ENCODE measurements at places on chromosomes 13 and 19.
A peak's percentile ranks its signal among the peaks of the same experiment; 100 is the strongest.

GRCh38 chr19:14974488-14974887 lies 5.2 kb downstream of the SLC1A6 start:
- DNase-seq: no peak

DNA sequence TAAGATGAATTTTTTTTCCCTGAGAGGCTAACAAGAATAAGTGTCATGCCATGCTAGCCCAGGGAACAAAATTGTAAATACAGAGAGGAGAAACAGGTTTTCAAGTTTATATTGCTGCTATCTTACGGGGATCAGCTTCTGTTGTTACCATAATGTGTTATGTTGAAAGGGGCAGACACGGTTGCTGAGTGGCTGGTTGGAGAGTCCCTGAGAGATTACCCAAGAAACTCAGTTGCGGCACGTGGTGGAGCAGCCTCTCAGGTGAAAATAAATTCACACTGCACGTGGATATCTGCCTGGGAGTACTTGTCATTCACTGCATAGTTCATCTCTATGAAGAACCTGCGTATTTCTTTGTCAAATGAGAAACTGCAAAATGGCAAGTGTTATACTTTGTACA lies 293.6 kb downstream of the TDRD3 start:
- DNase-seq: no peak

GRCh38 chr13:40342901-40343300 lies 323.5 kb downstream of the FOXO1 start:
- DNase-seq: no peak

- no peak for DNase-seq
These were observed 198.5 kb downstream of the KATNAL1 start for GRCh38 chr13:30108913-30109237.

GRCh38 chr19:34274284-34274826 lies 20.0 kb downstream of the GARRE1 start:
- DNase-seq: no peak

DNA sequence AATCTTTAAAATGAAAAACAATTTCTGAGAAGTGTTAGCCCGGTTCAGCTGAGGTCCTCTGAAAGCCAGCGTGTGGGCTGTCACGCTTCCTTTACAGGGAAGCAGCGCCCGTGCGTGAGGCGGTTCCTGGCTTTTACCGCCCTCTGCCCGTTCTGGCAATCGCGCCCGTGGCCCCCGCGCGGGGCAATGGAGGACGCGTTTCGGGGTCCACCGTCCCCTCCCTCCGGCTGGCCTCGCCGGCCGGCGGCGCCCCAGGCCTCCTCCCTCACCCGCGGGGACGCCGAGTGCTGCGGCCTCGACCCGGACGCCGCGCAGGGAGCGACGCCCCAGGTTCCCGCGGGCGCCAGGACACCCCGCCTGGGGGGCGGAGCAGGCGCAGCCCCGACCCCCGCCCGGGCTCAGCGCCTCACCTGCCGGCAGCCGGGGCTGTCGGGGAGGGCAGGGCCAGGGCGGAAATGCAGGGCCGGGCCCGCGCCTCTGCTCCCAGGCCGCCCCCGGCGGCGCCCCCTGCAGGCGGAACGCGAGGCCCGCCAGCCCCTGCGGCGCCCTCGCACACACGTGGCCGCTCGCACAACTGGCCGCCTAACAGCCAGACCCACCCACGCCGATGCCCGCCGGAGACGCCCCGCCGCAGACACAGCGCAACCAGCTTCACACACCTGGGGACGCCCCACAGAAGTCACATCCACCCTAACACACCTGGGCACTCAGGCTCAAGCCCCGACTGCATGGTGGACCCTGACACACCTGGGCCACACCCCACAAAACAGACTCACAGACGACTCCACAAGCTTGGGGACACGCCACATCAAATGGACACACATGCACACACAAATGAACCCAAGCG lies at the start of gene GGACT:
TSS of gene GGACT (minus strand) at position 459 of the 847 bp plus-strand sequence. CDS start 56,198 bp downstream, outside the sequence.
- peak; percentile 60 for DNase-seq

- DNase-seq: peak; percentile 91
These were observed 3.8 kb upstream of the ZNF414 start for GRCh38 chr19:8517551-8518442.

DNA sequence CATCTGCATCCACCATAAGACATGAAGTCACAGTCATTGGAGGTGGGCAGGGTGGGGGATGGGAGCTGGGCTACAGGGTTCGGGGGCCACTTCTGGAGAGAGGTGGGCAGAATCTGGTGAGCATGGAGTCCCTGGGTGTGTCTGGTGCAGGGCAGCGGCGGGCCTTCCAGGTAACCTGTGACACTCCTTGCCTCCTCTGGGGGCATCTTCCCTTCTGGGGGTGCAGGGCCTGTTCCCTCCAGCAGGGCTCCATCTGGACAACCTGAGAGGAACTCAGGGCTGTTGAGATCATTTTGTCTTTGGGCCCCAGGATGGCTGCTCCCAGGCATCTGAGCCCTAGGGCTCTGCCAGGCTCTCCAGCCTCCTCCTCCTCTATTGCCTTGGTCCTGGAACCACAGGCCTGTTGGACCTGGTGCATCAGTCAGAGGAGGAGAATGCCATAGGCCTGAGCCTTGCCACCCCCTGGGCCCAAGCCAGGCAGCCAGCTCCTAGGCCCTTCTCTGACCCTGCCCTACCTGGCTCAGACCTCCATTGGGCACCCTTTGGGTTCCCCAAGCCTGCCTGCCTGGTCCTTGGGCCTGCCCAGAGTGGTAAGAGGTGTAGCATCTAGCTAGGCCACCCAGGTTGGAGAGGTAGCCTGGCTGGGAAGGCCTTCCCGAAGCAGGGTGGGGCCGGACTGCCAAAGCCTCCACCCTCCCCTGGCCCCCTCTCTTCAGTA lies 13.4 kb downstream of the LYL1 start:
- no peak for DNase-seq

- DNase-seq: no peak
These were observed at the start of gene CYP2B6 for GRCh38 chr19:40990972-40991381. Gene CYP2B6 (plus strand): TSS chr19:40991282. CDS start chr19:40991306, 24 bp downstream.

DNA sequence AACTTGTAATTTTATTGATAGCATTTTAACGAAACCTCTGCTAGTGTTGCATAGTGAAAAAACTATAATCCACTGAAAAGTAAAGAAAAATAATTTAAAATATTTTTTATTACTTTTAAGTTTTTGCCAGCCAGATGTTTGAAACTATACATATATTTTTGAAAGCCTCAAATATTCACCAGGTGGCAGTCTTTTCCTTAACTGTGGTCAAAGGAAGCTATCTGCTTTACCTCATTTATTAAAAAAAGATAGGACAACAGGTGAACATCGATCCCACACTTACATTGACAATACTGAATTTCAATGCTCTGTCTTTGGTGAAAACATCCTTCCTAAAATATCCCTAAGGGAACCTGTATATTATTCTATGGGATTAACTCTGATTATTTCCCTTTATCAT lies 100.5 kb downstream of the TRPC4 start:
- no peak for DNase-seq

GRCh38 chr13:111919286-111919685 lies 147.7 kb upstream of the SOX1 start:
- no peak for DNase-seq

DNA sequence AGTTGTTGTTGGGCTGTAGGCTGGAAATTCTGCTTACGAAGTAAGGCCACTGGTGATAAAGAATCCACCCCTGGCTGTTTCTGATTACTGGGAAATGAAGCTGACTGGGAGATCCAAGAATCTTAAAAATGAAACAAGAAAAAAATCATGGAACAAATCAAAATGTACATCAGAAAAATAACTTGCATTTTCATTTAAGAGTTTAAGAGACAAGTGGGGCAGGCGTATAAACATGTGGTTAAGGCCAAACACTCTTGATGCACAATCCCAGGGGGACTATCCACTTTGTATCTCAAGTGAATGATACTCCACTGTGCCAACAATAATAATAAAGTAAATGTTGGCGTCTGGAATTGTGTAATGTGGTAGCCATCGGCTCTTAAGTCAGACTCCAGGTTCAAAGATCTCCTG lies 24.6 kb downstream of the ZMYM5 start:
- no peak for DNase-seq

DNA sequence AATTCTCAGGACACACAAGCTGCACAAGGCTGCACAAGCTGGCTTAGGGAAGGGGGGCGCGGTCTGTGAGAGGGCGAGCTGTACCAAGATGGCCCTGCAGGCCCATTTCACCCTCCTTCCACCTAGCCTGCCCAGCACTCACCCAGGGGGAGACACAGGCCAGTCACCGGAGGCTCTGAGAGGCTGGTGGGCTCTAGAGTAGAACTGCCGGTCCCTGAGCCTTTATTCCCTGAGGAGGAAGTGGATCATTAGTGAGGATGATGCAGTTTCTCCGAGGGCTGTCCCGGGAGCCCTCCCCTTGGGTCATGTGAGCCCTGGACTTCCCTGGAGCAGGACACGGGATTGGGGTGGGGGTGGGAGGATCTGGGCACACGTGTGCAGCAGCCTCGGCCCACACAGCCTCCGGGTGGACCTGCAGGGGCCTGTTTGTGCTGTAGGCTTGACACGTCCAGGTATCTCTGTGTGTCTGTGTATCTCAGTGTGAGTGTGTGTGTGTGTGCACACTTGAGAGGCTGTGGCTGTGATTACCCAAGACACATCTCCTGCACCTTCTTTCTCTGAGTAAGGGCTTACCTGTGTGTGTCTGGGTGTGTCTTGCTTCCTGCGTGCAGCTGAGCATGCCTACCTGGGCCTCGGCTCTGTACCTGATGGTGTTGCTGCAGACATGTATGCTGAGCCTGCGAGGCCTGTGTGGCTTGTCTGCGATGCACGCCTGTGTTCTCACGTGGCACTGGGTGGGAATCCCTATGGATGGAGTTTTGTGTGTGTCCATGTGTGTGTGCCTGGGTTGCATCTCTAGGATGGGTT lies at the start of gene ACP5:
TSS of gene ACP5 (minus strand) at position 195 of the 807 bp plus-strand sequence. CDS start 328 bp downstream, outside the sequence.
- peak; percentile 95 for DNase-seq

- DNase-seq: no peak
These were observed 1597.6 kb downstream of the EFNB2 start for GRCh38 chr13:104937881-104938280.

- no peak for DNase-seq
These were observed 681.3 kb upstream of the SLITRK1 start for GRCh38 chr13:84563611-84564010.
